ENCODE measurements at places on chromosomes 5 and 9.

DNA sequence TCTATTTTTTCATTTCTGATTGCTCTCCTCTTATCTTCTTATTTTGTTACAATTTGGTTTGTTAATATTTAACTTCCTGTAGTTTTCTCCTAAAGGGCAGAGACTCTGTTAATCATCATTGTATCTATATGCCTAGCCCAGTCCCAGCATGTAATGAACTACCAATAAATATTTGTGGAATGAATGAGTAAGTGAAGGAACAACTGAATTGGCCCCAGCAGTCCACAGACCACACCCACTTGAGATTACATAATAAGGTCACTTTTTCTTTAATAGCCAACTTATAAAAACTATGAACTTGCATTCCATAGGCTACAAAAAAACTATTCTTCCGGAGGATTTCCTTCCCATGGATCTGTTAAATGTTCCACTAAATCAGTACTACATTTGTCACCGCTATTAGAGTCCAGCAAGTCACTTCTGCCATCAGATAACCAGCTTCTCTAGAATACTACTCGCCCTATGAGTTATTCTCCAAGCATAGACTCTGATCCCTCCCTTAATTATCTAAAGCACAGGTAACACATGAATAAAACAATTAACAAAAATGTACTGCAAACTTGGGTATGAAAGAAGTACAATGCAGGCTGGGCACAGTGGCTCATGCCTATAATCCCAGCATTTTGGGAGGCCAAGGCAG lies 27.5 kb upstream of the TNPO1 start:
- no peak overlapping the region for H3K27ac ChIP-seq
- H3K27me3 ChIP-seq, result no peaks in the 10 kb centered on the region
- no peak overlapping the region for H3K4me3 ChIP-seq
- H3K36me3 ChIP-seq, result no peaks in the 10 kb centered on the region
- DNase-seq, result no peak

DNA sequence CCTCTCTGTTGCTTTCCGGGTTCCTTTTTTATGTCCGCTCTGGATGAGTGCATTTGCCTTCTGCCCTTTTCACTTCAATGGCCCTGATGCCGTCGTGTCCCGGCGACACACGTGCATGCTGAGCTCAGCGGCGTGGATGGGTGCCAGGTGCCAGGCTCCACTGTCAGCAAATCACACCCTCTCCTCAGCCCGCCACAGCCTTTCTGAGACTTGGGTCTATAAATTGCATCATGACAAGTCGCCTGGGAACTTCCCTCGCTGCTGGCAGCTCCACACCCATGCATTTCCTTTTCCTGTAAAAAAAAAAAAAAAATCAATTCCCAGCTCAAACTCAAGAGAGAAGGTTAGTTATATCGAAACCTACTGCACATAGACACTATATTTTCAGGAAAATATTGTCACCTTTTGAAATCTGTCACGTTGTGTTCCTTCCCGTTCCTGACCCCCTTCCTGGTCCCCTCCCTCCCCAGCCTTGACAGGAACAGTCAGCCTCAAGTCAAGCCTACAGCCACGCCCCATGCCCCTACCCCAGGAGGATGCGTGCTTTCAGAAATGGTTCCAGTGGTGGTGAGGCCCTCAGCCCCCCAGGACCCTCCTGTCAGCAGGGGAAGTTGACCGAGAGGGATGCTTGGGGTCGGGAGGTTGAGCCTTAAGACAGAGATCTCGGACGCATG lies 110.3 kb upstream of the PTCH1 start:
- no peak overlapping the region for H3K27ac ChIP-seq
- no peaks in the 10 kb centered on the region for H3K36me3 ChIP-seq
- H3K4me1 ChIP-seq, result no peaks in the 10 kb centered on the region
- no peaks in the 10 kb centered on the region for H3K27me3 ChIP-seq

- H3K27me3 ChIP-seq, result no peaks in the 10 kb centered on the region
- no peak overlapping the region for H3K4me3 ChIP-seq
- no peak for DNase-seq
- no peak overlapping the region for H3K27ac ChIP-seq
- peaks cover 6% of the 10 kb centered on the region for H3K36me3 ChIP-seq
These were observed 10.4 kb downstream of the NHP2 start for GRCh38 chr5:178143246-178143645.

- no peak overlapping the region for H3K4me3 ChIP-seq
- no peak overlapping the region for H3K27ac ChIP-seq
- no peaks in the 10 kb centered on the region for H3K27me3 ChIP-seq
- no peak for DNase-seq
- peaks cover 4% of the 10 kb centered on the region for H3K4me1 ChIP-seq
These were observed 97.0 kb upstream of the ANKRD55 start for GRCh38 chr5:56330167-56330566.

DNA sequence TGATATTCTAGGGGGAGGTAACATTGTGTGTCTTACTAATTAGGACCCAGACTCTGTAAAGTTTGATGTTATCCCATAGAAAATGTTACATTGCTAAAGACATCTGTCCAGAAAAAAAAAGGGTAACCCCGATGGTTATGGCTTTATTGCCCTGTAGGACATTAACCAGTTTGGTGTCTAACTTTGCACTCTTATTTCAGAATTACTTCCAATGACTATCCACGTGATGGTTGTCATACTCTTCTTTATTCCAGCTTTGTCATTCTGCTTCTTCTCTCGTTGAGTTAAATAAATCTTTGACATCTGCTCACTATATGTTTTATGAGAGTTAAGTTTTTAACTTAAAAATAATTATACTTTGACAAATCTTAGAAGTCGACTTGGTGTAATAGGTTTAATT lies 180.4 kb upstream of the ANKRD55 start:
- no peak overlapping the region for H3K4me3 ChIP-seq
- no peaks in the 10 kb centered on the region for H3K36me3 ChIP-seq
- no peak for DNase-seq

DNA sequence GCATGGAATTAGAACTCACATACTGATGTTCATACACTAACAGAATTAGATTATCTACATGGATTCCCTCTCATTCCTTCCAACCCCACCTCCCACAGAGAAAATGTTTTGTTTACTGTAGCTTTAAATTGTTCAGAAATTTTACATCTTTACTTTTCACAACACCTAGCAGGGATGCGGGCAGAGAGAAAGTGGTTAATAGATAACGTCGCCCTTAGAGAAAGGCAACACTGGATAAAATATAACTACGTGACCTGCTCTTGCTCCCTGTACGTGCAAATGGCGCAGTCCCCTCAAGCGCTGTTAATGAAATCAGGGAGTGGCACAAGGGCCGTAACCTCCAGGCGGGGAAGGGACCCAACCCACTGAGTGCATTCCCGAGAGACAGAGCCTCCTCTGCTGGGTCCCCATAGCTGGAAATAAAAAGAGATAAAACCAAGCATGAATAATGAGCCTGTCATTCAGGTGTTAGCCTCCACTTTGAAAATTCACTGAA lies 125.3 kb upstream of the DAPK1 start:
- H3K4me1 ChIP-seq, result no peaks in the 10 kb centered on the region
- H3K4me3 ChIP-seq, result no peak overlapping the region
- no peaks in the 10 kb centered on the region for H3K36me3 ChIP-seq
- H3K27me3 ChIP-seq, result no peaks in the 10 kb centered on the region
- no peak for DNase-seq
- no peak overlapping the region for H3K27ac ChIP-seq

GRCh38 chr9:16449076-16449730 lies 421.3 kb downstream of the BNC2 start:
- no peaks in the 10 kb centered on the region for H3K27me3 ChIP-seq
- no peak overlapping the region for H3K27ac ChIP-seq
- no peak overlapping the region for H3K4me3 ChIP-seq
- no peaks in the 10 kb centered on the region for H3K4me1 ChIP-seq
- H3K36me3 ChIP-seq, result no peaks in the 10 kb centered on the region

GRCh38 chr5:55429221-55429612 lies 105.5 kb downstream of the PLPP1 start:
- no peak for DNase-seq
- peaks cover 5% of the 10 kb centered on the region for H3K4me1 ChIP-seq
- no peak overlapping the region for H3K27ac ChIP-seq
- H3K27me3 ChIP-seq, result no peaks in the 10 kb centered on the region
- H3K36me3 ChIP-seq, result peaks cover 7% of the 10 kb centered on the region

DNA sequence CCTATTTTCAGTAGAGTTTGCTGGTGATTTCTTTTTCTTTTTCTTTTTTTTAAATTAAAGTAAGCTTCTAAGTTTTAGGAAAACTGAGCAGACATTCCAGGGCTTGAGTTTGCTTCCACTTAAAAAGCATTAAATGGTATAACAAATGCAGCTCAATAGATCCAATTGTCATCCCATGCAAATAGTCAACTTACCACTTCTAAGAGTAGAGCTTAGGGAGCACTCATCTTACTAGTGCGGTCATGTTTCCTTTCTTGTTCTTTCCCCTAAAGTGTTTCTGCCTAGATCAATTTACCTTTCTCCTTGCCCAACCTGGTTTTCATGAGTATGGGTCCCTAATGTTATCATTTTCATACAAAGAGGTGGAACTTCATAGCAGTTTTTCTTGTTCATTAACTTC lies 13.0 kb upstream of the CEP120 start:
- no peaks in the 10 kb centered on the region for H3K4me1 ChIP-seq
- H3K27ac ChIP-seq, result no peak overlapping the region
- no peaks in the 10 kb centered on the region for H3K36me3 ChIP-seq
- no peak overlapping the region for H3K4me3 ChIP-seq
- no peak for DNase-seq

DNA sequence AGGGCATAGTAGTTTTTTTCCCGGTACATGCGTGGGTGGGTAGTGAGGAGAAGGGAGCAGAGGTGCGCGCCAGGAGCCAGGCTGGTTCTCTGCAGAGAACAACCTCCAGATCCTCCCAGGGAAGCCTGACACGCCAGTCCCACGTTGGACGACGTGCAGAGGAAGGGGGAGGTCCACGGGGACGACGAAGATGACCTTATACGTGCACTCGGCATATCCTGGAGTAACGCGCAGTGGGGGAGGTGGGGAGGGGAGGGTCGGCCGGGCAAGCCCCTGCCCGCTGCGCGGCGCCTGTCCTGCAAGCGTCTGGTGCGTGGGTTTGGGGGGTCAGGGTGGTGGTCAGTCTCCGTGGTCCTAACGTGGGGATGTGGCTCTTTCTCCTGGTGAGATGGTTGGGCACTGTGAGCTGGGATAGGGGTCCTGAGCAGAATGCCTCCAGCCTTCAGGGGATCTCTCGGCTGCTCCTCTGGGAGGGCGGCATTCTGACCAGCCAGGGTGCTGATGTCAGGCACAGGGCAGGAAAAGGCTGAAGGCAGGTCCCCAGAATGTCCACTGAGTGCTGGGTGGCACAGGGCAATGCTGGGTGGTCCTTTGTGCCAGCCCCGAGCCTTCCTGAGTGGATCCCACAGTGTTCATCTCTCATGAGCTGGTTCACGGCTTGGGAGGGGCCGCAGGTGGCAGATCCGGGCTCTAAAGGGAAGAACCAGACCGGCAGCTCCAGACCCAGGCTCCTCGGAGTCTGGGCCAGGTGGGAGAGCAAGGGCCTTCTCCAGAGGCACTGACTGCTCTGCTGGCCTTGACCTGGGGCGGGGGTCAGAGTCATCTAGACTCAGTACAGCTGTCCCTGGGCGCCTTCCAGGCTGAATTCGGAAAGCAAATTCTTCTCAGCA lies 10.5 kb upstream of the SCGB3A1 start:
- H3K27ac ChIP-seq, result no peak overlapping the region
- no peaks in the 10 kb centered on the region for H3K36me3 ChIP-seq
- no peaks in the 10 kb centered on the region for H3K27me3 ChIP-seq
- peak; percentile 38 for DNase-seq
- H3K4me1 ChIP-seq, result no peaks in the 10 kb centered on the region
- H3K4me3 ChIP-seq, result no peak overlapping the region

DNA sequence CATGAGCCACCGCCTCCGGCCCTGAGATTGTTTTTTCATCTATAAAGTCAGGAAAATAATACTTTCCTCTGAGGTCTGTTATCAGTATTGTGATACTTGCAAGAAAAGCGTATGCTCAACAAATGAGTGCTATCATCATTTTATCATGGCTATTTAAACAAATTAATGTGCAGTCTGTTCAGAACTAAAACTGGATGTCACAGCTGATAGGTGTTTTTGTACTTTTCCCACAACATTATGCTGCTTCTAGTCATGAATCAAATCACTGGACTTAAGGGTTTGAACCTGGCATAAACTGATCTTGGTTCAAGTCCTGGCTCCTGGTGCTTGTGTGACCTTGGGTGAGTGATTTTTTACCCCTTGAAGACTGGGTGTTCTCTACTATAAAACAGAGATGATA lies 21.4 kb upstream of the PHF19 start:
- H3K27ac ChIP-seq, result no peak overlapping the region
- H3K4me3 ChIP-seq, result no peak overlapping the region
- DNase-seq, result no peak
- no peaks in the 10 kb centered on the region for H3K27me3 ChIP-seq
- H3K36me3 ChIP-seq, result no peaks in the 10 kb centered on the region
